ENCODE measurements at places on chromosomes 16 and 17.
A peak's percentile ranks its signal among the peaks of the same experiment; 100 is the strongest.

- DNase-seq = no peak
Observed at GRCh38 chr17:42200706-42201457, 6.6 kb upstream of the GHDC start.

- DNase-seq = no peak
Observed at GRCh38 chr17:38728290-38728831, 1.8 kb upstream of the CISD3 start.

GRCh38 chr17:50483266-50483665 lies 4.6 kb downstream of the RSAD1 start:
- DNase-seq = no peak

DNA sequence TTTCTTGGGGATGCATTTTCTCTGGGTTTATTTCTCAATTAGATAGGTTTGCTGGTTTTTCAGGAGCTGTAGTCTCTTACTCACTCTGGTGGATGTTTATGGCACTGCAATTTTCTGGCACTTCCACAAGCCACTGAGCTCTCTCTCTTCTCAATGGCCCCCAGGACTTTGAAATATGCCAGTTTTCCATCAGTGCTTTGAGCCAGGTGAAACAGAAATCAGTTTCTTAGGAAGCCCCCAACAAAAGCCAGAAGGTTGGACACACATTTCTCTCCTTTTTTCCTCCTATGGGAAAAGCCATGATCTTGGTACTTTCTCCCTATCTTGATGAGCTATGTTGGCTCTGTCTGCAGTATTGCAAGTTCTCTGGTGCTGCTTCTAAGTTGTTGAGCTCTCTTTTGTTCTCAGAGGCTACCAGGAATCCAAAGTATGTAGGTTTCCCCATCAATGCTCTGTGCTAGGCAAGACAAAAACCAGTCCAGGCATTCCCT lies 90.7 kb upstream of the SMIM36 start:
- DNase-seq = no peak

DNA sequence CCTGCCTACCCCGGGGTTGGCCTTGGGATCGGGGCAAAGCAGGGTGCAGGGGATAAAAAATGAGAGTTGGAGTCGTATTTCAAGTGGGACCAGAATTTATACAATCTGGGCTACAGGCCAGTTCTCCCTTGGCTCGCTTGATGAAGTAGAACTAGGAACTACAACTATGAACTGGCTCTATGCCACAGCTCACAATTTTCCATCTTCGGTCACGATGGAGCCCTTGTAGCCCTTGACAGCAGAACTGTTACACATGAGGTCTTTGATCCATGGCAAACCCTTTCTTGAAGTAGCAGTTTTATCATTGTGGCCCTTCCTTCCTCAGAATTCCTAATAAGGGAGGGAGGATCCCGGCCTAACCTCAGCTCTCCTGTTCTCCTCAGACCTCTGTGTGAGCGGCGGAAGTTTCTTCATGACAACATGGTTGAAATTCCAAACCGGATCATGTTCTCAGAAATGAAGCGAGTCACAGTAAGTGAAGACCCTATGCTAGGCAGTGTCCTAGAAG lies 17.1 kb downstream of the LIG3 start:
- no peak for DNase-seq

DNA sequence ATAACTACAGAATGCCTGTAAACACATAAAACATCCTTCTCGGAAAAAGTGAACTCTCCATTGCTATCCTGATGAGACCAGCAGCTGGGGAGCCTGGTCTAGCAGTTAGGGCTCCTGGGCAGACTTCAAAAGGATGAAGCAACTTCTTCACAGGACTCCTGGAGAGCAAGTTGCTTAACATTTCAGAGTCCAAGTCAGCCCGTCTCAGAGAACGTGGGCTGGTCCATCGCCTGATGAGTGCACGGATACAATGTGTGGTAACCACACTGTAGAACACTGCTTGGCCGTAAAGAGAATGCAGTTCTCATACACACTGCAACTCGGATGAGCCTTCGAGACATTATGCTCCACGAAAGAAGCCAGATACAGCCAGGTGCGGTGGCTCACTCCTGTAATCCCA lies 52.7 kb downstream of the TMEM235 start:
- DNase-seq = no peak

DNA sequence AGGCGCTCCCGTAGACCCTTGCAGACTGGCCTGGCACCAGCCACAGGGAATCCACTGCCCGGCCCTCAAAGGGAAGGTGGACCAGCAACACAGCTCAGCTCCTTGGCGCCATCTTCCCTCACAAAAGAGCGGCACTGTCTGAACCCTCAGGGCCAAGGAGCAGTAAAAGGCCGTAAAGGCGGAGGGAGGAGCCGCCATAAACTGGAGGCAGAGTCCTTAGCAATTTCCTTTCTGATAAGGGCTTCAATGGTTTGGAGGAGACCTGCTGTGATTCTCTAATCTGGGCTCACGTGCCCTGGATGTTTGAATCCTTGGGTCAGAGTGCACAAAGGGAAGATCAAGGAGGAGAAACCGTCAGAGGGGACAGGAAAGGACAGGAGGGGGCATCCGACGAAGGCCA lies 15.5 kb upstream of the AXIN2 start:
- no peak for DNase-seq

- no peak for DNase-seq
Observed at GRCh38 chr17:39666601-39667261, 1.5 kb upstream of the PNMT start.

DNA sequence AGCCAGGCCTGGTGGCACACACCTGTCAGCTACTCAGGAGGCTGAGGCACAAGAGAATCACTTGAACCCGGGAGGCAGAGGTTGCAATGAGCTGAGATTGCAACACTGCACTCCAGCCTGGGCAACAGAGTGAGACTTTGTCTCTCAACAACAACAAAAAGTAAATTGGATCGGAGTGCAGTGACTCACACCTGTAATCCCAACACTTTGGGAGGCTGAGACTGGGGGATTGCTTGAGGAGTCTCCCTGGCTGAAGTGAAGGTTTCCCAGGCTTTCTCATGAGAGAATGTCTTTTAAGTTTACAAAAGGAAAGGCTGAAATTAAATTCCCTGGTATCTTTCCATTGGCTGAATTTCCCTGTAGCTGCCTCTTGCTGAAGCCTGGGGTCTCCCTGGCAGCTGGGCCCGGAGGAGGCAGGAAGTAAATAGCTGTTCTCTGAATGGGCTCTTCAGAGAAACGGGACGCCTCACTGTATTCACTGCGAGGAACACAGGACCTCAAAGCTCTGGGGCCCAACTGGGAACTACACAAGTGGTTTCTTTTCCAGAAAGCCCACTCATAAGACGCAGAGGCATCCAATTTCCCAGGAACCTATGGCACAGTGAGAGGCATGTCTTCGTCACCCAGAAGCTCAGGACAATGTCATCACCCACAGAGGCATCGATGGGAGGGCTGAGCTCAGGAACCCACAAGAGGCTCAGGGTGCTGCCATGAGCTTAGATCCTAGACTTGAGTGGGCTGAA lies 77.4 kb upstream of the SMURF2 start:
- no peak for DNase-seq

- DNase-seq = no peak
Observed at GRCh38 chr17:26774291-26775218, 519.4 kb upstream of the WSB1 start.

GRCh38 chr17:6322316-6322715 lies 112.6 kb downstream of the AIPL1 start:
- DNase-seq = no peak

DNA sequence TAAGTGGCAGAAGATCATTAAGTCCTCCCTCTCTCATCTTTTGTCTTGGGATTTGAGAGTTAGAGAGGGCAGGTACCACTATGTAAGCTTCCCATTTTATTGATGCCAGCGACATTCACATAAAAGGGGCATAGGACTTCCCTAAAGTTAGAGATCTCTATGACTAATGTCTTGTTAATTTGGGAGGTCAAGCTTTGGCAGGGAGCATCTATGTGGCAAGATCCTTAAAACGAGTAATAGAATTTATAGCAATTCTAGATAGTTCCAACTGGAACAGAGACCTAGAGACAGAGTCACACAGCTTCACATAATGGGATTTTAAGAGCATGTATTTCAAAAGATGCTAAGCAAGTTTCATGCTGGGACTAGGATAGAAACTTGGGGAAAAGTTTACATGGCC lies 308.0 kb downstream of the MAP2K6 start:
- no peak for DNase-seq

DNA sequence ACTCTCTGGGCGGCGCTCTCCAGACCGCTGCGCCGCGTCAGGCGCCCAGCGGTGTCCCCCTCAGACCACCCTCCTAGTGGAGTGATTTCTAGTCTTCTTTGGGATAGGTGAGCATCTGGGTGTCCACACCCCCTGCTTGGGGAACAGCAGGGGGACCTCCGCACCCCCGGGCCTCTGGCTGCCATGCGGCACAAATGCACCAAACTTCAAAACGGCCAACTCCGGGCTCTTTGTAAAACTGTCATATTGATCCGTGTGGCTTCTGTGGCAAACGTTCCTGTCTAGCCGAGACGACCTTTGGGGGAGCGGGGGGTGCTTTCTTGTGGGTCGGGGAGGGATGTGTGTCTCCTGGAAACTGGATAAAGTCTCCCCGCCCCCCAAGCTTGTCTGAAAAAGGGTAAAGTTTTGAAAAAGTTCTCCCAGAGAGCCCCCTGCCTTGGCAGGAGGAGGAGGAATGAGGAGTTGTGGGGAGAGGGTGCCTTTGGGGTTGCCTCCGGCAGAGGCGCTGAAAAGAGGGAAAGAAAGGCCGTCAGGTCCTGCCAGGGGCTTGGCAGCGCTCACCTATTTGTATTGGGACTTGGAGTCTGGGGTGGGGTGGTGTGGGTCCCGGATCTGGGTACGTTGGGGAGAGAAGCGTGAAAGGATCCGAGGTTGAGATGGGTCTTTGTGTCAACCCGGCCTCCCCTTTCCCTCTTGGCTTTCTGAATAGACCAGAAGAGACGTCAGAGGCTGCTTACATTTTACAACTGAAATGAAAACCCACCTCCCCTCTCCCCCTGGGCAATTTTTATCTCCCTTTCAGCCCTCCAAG lies 2.2 kb upstream of the CHD3 start:
- no peak for DNase-seq

DNA sequence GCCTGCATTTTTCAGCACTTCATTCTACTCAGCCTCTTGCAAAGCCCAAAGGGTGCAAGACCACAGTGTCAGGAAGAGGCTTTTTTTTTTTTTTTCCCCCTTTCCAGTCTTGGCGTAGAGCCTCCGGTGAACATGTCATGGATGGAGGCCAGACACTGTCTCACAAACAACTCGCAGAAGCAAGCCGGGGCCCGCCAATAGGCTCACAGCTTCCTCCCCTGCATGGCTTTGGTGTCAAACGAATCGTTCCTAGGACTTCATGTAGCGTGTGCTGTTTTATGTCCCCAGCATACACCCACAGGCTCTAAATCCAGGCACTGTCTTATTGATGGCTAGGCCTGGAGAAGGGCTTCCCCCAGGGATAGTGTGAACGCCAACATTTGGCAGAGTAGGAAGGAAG lies 457.7 kb upstream of the MAF start:
- DNase-seq = no peak

DNA sequence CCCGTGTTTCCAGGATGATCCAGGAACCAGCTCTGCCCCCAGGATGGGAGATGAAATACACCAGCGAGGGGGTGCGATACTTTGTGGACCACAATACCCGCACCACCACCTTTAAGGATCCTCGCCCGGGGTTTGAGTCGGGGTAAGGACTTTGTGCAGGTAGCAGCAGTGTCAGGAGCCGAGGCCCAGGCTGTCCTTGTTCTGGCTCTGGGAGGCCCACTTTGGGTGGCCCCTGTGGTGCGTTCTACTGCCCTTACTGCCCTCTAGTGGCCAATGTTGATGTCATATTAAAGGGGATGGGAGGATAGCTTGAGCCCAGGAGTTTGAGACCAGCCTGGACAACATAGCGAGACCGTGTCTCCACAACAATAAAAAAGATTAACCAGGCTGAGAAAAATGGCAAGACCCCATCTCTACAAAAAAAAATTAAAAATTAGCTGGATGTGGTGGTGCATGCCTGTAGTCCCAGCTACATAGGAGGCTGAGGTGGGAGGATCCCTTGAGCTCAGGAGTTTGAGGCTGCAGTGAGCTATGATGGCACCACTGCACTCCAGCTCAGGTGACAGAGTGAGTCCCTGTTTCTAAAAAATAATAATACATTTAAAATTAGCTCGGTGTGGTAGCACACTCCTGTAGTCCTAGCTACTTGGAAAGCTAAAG lies 20.9 kb upstream of the CLEC18A start:
- no peak for DNase-seq

- DNase-seq = no peak
Observed at GRCh38 chr16:66188917-66189725, 177.4 kb upstream of the CDH5 start.

DNA sequence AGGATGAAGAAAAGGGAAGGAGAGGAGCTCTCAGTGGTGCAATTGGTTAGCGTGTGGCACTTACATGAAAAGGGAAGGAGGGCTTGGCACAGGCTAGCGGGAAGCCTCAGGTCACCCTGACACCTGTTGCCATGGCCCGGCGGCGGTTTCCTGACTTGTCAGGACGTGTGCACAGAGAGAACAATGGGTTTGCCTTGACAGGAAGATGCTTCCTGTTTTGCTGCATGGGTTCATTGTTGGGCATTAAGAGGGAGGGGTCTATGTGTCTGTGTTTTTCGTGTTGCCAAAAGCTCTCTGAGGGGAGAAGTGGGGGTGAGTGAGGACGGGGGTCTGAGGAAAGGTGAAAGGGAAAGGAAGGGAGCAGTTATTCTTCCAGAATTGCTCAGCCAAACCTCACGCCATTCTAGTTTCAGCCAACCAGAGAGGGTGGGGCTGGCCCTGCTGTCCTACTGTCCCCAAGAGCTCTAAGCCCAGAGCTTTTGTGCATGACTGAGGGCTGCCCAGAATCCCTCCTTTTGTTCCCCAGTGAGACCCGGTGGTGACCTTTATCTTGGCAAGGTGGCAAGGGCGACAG lies 17.1 kb upstream of the CCR7 start:
- peak; percentile 68 for DNase-seq
